ENCODE measurements at places on chromosomes 2 and 18.

DNA sequence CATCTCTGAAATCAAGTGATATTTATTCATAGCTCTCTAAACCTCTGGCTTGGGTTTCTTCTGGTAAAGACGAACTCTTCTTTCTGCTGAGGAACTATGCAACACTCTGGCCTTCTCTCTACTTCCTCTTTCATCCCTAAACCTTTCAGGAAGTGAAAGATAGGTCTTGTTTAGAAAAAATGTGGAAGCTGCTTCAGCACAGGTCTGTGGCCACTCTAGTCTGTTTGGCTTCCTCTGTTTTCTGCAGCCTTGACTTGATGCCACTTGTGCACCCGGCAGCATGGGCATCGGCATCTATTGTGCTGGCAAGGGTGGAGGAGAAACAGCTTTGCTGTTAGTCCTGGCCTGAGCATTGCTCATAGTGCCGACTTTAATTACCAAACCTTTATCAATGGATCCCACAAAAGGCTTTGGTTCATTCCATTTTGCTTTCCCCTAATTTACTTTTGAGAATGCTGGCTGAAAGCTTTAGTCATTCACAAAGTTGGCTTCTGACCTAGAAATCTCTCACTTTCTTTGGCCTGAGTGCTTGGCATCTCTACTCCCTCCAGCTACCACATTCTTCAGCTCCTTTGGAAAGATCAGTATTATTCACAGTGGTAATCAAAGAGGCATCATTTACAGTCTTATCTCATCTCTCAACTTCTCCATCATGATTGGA, 32.0 kb upstream of the GPR39 start:
- no peaks in the 10 kb centered on the region for H3K36me3 ChIP-seq
- H3K27me3 ChIP-seq = no peaks in the 10 kb centered on the region
- no peak overlapping the region for H3K4me3 ChIP-seq

DNA sequence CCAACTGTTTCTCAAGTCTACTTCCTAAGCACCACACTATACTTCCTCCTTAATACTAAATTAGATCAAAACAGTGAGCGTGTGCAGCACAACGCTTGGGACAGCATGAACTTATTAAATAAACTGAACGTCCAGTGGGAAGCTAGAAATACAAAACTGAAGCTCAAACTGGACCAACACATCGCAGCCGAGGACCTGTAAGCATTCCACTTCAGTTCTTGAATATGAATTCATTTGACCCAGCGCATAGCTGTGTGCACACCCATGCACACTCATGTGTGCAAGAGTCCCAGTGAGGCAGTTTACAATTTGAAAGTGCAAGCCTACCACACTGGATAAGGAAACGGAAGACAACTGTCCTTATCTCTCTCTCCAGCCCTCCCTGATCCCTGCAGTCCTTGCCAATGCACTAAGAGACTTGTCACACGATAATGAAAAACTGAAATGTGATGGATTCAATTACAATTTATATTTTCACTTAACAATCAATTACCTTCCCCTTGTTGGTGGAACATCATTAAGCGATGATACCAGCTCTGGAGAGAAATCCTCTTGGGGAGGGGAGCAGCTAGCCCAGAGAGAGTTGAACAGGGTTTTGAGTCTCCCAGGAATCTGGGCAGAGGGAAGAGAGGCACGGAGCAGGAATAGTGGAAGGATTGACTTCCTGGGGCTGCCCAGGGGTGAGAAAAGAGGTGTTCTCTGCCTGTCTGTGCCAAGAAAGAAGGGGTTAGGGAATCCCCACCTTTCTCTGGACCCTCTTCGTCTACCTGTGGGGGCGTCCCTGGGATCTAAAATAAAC, 186.5 kb upstream of the KLHL29 start:
- H3K27me3 ChIP-seq = no peaks in the 10 kb centered on the region
- H3K4me1 ChIP-seq = no peaks in the 10 kb centered on the region
- DNase-seq = no peak
- no peaks in the 10 kb centered on the region for H3K36me3 ChIP-seq
- no peak overlapping the region for H3K27ac ChIP-seq

DNA sequence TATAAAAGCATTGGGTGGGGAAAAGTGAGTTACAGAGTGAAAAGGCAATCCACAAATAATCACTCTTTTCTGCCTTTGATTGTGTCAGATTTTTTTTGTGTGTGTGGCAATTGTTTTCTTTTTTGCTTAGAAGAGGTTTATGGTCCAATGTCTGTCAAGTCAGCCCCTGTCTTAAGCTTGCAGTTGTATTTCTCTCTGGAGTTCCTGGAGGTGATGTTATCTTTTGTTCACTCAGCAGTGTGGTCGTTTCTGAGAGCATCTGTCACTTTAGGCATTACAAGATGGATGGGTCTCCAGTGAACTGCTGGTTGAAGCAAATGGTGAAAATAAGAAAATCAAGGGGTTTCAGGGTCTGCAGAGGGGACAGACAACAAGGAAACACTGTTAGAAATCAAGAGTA, 121.3 kb downstream of the GREB1L start:
- H3K27me3 ChIP-seq = no peaks in the 10 kb centered on the region
- H3K36me3 ChIP-seq = no peaks in the 10 kb centered on the region
- peak; percentile 14 for DNase-seq

DNA sequence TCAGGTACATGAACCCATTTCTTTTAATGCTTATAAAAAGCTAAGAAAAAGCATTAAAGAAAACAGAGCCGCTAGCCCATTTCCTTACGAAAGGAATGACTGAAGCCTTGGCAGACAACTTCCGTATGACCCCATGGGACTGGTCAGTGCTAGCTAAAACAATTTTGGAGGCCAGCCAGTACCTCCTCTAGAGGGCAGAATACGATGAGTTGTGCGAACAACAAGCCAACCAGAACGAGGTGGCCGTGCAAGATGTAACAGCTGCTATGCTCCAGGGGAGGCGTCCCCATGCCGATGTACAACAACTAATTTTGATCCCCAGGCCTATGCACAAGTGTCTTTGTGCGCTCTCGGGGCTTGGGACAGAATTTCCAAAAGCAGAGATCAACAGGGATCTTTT, 16.7 kb downstream of the MAP3K2 start:
- no peaks in the 10 kb centered on the region for H3K4me1 ChIP-seq
- no peaks in the 10 kb centered on the region for H3K27me3 ChIP-seq
- no peak for DNase-seq
- H3K27ac ChIP-seq = no peak overlapping the region
- no peak overlapping the region for H3K4me3 ChIP-seq
- no peaks in the 10 kb centered on the region for H3K36me3 ChIP-seq

DNA sequence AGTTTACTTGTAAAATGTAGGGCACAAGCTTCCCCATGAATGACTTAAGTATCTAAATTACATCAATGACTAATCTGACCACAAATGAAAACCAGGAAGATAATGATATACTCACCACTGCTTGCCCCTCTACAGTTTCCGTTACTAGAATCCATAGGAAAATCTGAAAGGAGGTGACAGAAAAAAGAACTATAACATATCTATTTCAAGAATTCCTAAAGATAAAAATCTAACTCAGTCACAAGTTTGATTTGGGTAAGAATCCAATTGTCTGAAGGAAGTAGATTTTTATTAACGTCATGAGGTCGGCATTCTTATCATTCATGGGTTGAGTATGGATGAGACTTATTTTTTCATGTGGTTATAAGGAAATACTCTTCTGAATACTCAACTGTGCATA, 7.8 kb downstream of the FRZB start:
- no peaks in the 10 kb centered on the region for H3K4me1 ChIP-seq
- no peaks in the 10 kb centered on the region for H3K36me3 ChIP-seq
- H3K27me3 ChIP-seq = no peaks in the 10 kb centered on the region
- no peak overlapping the region for H3K4me3 ChIP-seq
- H3K27ac ChIP-seq = no peak overlapping the region
- DNase-seq = no peak

- H3K36me3 ChIP-seq = no peaks in the 10 kb centered on the region
- H3K4me1 ChIP-seq = no peaks in the 10 kb centered on the region
- H3K4me3 ChIP-seq = no peak overlapping the region
- no peak overlapping the region for H3K27ac ChIP-seq
Measured at GRCh38 chr18:31439807-31440325, 7.7 kb upstream of the DSG3 start.

- no peak for DNase-seq
- H3K36me3 ChIP-seq = no peaks in the 10 kb centered on the region
- H3K27ac ChIP-seq = no peak overlapping the region
Measured at GRCh38 chr18:69647702-69648101, 247.0 kb downstream of the DOK6 start.

Data from kidney (tissue), 22 donors.